Chondrocyte (in vitro differentiated cells): ENCODE measurements at places on chromosomes 1 and 21.

- DNase-seq, result no peak
Observed at GRCh38 chr1:204225841-204226735, 12.3 kb upstream of the GOLT1A start.

GRCh38 chr21:35077975-35078374 lies 28.9 kb upstream of the RUNX1 start:
- DNase-seq, result no peak

DNA sequence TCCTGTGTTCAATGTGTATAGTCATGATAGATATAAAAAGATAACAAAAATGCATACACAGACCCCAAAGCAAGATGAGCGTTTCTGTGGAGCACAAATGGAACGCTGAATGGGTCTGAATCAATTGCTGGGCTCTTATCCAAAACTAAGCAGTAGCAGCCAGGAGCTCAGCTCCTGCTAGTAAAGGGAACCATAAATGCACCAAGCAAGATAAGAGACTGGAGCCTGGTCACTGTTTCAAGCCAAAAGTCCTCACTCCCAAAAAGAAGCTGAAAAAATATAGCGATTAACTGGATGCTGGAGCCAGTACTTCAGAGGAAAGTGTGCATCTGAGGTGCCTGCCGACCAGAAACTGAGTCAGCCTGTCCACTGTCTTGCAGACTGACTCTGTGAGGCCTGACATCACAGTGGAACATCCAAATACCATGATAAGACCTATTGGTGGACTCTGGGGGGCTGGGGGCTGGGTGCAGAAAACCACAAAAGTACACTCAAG lies 68.9 kb downstream of the LRRC8C start:
- no peak for DNase-seq

DNA sequence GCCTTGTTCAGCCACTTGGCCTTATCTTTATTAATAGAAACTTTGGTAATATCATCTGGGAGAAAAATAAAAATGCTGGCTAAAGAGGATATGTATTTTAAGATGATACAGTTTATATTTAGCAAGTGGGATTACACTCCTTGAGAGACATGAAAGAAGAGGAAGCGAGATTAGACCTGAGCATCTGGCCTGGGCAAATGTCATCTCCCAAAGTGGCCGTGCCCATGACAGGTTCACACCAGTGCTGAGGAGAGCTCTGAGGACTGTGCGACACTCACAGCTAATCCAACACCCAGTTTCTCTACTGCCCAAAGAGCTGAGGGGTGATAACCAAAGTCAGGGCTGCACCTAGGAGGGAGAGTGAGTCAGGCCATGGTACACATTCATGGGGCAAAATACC lies 121.7 kb upstream of the DUSP10 start:
- no peak for DNase-seq

DNA sequence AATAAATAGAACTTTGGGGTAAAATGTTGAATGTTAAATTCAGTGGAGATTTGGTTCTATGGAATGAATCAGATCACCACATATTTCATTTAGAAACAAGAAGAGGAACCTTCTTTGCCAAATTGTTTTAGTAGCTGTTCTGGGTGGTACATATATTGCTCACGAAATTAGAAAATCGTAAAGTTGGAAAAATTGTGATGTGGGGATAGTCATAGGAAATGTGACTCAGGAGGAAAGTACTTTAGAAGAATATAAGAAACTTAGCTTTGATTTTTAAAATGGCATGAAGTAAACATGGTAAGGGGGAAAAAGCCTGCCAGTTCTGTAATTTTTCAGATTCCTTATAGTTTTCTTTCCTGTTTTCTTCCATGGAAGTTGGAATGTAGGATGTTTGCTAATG lies 27.4 kb downstream of the RRP15 start:
- no peak for DNase-seq

DNA sequence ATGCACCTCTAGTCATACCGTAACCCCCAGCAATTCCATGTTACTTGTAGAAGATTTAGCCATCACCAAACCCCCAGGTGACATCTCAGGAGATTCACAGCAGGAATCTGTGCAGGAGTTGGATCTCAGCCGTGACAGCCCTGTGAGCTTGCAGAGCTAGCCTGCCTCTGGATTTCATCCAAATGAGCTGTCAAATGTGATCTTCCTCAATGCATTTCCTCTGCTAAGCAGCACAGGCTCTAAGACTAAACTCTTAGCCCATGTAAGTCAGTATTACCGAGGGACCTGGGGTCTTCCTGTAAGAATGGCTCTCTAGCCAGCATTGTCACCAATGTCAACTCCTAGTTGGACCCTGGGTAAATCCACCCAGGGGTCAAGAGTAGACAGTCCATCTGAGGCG lies 41.7 kb downstream of the UMODL1 start:
- peak; percentile 2 for DNase-seq

DNA sequence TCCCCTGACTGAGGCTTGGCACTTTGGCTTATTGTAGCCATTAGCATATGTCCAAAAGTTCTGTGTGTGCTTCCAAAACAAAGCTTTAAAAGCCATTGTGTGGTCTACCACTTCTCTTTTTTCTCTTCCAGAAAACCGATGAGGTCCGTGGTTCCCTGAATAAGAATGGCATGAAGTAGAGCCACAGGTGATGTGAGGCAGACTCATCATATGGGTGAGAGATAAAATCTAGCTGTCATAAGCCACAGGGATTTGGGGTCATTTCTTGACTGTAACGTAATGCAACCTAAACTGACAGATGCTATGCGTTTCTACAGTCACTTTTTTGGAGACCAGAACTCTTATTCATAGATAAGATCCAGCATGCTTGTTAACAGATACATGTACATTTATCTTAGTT lies 7.0 kb upstream of the GREM2 start:
- DNase-seq, result no peak

DNA sequence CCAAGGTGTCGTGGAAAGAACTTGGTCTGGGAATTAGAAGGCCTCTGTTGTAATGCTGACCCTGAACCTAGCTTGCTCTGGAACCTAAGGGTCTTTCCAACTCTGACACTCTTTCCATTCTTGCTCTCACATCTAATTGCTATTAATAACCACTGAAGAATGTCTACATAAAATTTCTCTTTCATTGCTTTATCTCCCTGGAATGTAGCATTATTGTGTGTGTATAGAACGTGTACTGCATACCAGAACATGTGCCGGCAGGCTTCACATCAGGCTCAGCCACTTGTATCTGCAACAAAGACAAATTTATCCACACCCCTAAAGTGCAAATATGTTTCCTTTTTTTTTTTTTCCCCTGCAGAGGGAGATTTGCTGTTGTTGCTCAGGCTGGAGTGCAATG lies 13.9 kb upstream of the LAX1 start:
- DNase-seq, result no peak

DNA sequence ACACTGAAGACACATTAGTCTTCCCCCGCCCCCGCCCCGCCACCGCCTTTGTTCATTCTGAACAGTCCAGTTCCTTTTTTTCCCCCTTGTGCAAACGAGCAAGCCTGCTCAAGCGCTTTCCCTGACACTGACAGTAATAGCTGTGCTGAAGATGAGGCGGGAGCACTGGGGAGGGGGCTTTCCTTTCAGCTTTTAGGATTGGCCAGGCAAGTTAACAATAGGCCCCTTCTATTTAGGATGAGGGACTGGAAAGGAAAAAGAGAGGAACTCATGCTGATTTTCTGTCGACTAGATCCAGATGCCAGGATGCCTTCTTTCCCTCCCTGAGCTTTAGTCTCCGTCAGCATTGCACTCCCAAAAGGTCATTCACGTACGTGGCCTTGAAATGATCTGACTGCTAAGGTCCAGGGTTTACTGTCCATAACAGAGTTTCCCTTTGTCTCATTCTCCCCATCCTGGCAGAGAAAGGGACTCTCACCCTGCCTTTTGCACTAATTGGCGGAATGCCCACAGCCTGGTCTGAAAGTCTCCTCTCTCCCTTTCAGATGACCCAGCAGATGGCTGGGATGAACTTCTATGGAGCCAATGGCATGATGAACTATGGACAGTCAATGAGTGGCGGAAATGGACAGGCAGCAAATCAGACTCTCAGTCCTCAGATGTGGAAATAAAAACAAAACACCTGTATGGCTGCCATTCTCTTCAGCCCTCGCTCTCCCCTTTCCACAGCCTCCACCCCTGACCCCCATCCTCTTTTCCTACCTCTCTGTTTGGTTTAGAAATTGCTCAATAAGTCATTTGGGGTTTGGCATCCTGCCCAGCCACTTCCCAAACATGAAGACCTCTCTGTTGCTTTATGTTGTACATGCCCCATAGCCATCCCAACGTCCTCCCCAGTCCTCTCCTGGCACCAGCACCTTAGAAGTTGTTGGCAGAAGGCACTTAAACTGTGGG lies 28.6 kb upstream of the ZFP69B start:
- DNase-seq, result no peak

GRCh38 chr1:204863024-204863423 lies 7.6 kb upstream of the NFASC start:
- no peak for DNase-seq

DNA sequence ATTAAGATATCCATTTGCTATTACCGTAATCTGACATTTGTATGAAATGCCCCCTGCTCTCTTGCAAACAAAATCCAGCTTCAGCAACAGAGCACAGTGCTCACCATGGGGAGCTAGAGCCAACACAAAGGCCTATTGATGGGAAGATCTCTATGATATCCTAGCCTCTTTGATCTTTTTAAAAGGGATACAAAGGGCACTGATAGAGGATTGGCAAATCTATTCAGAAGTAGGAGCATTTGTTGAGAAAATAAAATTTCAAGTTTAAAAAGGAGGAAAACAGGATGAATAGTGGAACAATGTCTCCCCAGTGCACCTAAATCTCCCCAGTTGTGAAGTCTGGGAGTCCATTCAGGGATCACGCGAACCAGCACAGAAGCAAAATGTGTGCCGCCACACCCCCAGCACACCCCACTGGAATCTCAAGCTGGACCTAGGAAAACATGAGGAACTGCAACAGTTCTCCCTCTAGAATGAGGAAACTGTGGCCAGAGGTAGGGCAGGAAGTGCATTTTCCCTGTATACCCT lies 32.2 kb downstream of the MRAP start:
- no peak for DNase-seq

DNA sequence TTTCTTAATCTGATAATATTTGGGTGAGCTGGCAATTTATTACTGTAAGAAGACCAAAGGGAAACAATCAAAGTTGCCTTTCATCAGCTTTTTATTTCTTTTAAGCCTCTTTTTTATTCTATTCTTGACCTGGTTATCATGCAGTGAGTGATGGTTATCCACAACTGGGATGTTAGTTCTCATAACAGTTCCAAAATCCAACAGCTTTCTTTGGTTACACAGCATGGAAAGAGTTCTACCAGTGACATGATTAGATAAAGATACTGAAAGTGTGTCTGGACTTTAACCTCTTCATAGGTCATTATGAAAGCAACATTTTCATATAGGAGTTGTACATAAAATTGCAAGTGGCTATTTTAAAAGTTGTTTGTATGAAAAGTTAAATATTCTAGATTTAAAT lies 163.0 kb downstream of the SYT2 start:
- no peak for DNase-seq

DNA sequence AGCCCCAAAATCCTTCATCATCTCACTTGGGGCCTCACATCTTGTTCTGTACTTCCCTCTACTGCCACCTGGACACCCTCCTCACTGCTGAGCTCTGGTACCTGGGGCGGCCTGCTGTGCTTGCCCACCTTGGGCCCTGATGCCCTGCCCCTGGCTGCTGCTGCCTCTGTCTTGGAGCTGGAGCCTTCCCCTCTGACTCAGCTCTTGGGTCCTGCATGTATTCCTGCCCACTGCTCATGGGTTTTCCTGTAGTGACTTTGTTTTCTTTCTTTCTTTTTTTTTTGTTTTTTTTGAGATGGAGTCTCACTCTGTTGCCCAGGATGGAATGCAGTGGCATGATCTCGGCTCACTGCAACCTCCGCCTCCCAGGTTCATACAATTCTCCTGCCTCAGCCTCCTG lies 37.5 kb downstream of the TRAPPC10 start:
- DNase-seq, result no peak

DNA sequence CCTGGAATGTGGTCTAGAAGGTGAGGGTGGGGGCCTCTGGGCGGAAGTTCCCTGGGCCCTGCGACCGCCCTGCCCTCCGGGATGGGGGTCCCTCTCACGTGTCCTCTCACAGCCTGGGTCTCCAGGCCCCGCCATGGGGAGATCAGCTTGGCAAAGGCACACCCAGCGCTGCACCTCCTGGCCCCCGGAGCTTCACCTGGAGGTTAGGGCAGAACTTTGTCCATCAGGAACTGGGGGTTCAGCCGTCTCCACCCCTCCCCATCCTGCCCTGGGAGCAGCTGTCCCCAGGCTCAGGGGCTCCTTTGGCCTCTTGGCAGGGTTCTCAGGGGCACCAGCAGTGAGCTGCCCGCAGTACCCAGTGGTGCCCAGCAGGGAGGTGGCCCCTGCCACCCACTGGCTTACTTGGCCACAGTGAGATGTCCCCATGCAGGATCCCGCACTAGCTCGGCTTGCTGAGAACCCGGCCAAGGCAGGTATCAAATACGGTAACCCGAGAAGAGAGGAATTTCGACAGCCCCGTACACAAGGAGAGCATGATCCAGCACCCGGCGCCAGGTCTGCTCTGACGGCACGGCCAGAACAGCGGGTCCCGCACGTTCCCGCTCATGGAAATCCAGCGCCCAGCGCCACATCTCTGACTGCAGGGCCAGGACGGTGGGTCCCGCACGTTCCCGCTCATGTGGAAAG lies 36.7 kb downstream of the RRP1 start:
- peak; percentile 81 for DNase-seq
